ENCODE measurements at places on chromosomes 12 and 14. TPM values are rescaled to one million over a fixed set of nuclear protein-coding genes. Genes with fewer than 3 reads are reported as not detected.

The TCL1B gene
- not detected for total RNA-seq

DNA sequence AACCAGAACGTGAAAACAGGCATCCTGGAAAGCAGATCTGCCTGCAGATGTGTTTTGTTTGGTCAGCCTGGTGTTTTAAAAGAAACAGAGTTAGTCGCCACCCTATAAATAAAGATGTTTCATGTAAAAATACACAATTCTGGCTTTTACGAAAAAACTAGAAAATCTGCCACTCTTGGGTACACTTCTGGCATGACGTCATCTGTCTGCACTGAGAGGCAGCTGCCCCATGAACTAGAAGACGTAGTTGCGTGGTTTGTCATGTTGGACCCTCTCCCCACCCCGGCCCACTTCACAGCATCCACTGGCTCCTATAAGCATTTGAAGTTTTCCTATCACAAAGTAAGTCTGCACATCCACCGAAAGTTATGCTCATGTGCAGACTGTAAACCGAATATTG, 392.5 kb downstream of the GLT1D1 start:
- no peak for ATAC-seq

The RERG gene
- not detected for total RNA-seq

The TAS2R8 gene
- total RNA-seq = not detected

GRCh38 chr12:28980436-28980835, 168.6 kb upstream of the FAR2 start:
- no peak for ATAC-seq

The FBXO21 gene
- total RNA-seq = 30.1 TPM
